Activated naive CD4-positive, alpha-beta T cell treated with anti-CD3 and anti-CD28 coated beads, Interleukin-2, amount 50 U/mL, for 72 hours (primary cell): ENCODE measurements at places on chromosomes 13 and 19. TPM values are rescaled to one million over a fixed set of nuclear protein-coding genes. Genes with fewer than 3 reads are reported as not detected.

DNA sequence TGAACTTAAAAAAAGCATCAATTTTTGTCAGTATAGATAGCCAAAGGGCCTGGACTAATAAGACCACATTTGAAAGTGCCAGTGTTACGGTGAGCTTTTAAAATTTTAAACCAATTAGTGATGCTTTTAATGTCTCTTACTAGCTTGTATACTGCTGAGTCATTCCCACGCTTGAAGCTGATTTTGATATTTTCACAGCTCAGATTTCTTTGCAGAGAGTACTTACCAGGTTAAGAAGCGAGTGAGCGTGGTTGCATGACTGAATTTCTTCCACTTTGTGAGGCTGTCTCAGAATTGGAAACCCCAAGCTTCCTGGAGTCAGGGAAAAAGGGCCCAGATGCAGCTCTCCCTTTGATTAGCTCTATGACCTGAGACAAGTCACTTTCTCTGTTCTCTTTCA lies 74.5 kb upstream of the NBEA start:
- DNase-seq = no peak

GRCh38 chr19:8393192-8393870 lies 3.2 kb downstream of the RAB11B start:
- no peak for DNase-seq

GRCh38 chr19:2014731-2015607 lies 545 bp downstream of the BTBD2 start:
- peak; percentile 46 for DNase-seq

DNA sequence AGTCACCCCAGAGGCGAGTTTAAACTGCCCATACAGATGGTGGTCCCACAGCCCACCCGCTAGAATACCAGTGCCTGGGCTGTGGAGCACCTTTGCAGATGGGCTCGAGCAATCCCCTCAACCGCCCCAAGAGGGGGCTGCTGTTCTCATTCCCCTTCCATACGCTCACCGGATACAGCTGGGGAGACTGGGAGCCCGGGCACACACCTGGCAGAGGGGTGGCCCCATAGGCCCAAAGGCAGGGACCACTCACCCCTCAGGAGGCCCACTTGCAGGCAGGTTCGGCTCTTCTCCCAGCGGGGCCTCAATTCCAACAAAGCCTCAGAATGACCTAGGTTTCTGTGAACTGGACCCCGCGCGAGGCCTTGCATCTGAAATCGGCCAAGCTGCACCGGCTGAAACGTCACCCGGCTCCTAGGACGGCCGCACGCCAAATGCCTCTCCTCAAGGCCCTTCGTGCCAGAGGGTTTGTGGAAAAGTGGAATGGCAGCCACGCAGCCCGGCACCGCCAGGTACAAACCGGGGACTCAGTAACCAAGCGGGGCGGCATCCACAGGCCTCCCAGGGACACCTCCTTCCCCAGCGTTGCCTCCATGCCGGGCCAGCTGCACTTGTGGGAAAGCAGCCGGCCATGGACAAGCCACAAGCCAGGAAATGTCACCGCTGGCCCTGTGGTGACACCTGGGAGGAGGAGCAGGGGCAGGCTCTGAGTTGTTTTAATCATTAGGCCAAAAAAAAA lies 18.7 kb downstream of the MLLT1 start:
- DNase-seq = no peak

GRCh38 chr19:45668342-45668871 lies 386 bp downstream of the GIPR start:
- DNase-seq = no peak

The GPC6 gene
- not detected for total RNA-seq

The FGF14 gene
- total RNA-seq = not detected

GRCh38 chr13:34076319-34076718 lies 258.4 kb downstream of the RFC3 start:
- DNase-seq = no peak

The CEACAM3 gene
- total RNA-seq = not detected

DNA sequence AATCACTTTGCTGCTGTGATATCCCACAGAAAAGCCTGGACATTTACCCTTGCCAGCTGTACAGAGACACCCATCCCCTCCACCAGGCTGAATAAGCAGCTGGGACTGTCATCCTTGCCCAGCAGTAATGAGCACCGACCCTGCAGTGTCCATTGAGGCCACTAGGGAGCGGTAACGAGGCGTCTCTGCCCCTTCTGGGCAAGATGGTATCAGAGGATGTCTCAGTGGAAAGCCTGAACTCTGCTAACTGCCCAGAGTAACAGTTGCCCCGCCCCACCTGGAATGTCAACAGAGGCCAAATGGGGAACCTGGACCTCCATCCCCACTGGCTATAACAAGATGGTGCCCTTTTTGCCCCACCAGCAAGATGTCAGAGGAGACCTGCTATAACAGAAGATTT lies 22.8 kb upstream of the CEACAM20 start:
- DNase-seq = peak; percentile 73

The FCER2 gene
- 0.57 TPM for total RNA-seq

GRCh38 chr19:5690955-5691821 lies 1.1 kb downstream of the RPL36 start:
- DNase-seq = no peak

The TDRD3 gene
- total RNA-seq = 22.5 TPM

DNA sequence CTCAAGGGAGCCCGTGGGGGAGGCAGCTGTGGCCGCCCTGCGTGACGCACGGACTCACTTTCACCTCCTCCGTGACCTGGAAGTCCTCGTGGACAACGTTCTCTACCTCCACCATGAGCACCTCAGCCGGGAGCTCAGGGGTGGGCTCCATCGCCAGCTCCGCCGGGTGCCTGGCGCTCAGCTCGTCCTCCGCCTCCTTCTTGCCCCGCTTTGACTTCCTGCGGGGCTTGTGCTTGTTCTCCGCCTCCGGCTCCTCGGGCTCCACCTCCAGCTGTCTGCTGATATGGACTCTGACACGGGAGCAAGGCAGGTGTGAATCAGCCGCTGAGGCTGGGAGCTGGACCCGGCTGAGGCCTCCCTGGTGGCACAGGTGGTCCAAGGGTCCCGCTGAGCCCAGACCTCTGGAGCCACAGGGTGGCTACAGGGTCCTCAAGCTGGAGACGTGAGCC lies 8.2 kb downstream of the LONP1 start:
- DNase-seq = no peak

The S1PR5 gene
- 0.27 TPM for total RNA-seq

The SPINT2 gene
- total RNA-seq = 43.0 TPM

The CASP14 gene
- not detected for total RNA-seq

The URAD gene
- total RNA-seq = not detected

DNA sequence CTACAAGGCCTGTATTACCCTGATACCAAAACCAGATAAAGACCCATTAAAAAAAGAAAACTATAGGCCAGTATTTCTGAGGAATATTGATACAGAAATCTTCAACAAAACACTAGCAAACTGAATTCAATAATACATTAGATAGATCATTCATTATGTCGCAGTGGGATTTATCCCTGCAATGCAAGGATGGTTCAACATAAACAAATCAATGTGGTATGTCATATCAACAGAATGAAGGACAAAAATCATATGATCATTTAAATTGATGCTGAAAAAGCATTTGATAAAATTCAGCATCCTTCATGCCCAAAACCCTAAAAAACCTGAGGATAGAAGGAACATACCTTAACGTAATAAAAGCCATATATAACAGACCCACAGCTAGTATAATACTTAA lies 50.0 kb downstream of the RB1 start:
- no peak for DNase-seq

The BRSK1 gene
- 8.4 TPM for total RNA-seq

The ACP5 gene
- total RNA-seq = 30.0 TPM

The WDR62 gene
- 17.5 TPM for total RNA-seq
